ENCODE measurements at places on chromosomes 5 and 9.
A peak's percentile ranks its signal among the peaks of the same experiment; 100 is the strongest.

DNA sequence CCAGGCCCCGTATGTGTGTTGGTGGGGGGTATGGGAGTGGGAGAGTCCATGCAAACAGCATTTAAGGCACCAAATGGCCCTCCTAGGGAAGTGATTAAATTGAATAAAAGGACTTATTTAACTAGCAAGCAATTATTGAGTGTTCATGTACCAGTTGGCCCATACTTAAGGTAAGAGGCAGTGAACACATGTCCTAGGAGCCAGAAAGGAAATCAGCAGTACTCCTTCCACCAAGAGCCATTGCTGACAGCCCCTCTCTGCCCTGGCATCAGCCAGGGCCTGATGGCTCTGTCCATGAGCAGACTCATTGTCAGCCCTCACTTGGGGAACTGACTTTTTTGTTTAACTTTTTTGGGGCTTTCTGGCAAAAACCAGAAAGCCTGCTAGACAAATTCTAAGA, 10.4 kb upstream of the SHROOM1 start:
- no peak for DNase-seq

DNA sequence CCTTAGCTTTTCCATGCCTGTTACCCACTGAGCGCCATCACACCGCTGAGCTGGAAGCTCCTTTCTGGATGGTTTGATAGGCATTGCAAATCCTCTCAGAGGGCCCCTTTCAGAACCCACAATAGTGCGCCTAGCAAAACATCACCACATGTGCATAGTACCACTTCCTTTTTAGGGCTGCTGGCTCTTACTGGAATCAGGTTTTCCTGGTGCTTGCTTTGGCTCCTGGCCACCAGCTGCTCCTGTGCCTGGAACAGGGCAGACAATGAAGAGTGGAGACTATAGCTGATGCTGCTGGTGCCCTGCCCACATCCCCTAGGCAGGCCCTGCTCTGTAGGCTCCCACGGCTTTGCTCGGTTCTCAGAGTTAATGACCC, 163.6 kb upstream of the SEMA6A start:
- DNase-seq = no peak

DNA sequence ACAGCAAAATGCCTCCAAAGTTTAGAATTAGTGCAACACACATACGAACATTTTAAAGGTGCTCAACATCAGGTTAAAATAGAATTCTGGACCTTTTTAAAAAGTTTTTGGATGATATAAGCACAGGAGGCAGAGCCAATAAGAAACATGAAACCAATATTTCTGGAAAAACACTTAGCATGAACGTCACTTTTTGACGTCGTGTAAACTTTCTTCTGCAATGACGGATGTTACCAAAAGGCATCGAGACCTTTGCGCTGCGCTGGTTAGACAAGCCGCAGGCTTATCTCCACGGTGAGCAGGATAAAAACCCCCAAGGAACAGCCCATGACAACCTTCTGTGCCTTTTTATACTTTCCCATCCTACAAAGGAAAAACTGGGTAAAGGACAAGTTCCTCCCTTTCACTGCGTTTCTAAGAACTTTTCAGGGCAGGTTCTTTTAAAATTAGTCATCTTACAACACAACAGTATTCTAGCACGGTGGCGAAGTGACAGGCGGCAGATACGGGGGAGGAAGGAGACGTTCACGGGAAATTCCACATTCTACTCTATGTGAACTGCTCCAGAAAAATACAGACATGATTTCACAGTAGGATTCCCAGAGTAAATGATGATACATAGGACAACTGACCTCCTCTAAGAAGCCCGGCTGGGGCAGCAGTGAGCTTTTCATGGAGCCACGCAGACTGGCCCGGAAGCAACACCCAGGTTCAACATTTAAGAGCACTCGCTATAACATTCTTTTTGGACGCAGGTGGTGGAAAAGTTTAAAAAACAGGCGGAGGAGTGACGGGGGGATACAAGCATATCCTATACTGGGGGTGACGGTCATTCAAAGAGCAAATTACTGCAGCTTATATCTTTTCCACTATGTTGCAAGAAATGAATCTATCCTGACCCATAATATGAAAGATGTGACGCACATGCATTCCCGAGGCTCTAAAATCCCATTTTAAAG, 52.4 kb downstream of the USP20 start:
- DNase-seq = peak; percentile 80

GRCh38 chr5:919356-920000, 26.8 kb downstream of the TRIP13 start:
- no peak for DNase-seq

DNA sequence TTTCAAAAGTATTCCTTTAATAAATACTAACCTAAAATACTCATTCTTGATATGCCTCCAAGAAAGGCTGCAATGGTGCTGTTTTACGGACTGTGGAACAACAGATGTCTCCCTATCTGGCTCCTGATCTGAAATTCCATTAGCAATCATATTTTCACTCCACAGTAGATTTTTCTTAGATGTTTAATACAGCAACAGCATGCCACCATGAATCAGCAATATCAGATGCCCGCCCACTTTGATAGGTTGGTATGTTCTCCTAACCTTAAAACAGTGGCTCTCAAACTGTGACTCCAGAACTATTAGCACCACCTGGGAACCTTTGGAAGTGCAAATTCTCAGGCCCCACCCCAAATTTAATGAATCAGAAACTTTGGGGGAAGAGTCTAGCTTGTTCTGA, 110.2 kb downstream of the MLLT3 start:
- DNase-seq = no peak

- DNase-seq = no peak
Observed at GRCh38 chr9:10614196-10614800, 1.5 kb upstream of the PTPRD start.

DNA sequence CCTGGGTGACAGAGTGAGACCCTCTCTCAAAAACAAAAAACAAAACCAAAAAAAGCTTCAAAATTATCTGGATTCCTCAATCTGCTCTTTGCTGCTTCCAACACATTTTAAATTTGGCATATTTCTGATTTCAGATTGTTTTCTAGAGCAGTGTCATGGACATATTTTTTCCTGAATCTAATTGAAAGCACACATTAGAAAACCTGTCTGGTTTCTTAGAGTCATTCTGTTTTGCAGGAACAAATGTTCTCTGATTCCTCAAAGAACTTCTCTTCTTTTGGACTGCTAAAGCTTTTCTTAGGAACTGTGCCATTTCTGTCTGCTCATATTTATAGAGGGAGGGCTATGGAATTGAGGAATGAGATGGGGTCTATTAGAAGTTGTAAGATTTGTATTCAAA, 81.6 kb downstream of the RAI14 start:
- DNase-seq = no peak

Data from stimulated activated CD4-positive, alpha-beta T cell treated with anti-CD3 and anti-CD28 coated beads, Interleukin-1b, Interleukin-23, amount 100 ng/mL, for 48 hours (primary cell).